ENCODE measurements at places on chromosomes 7 and 10.

GRCh38 chr7:55018361-55019190, at the start of gene EGFR:
TSS of gene EGFR (plus strand) at chr7:55019017. CDS start at chr7:55019278, 261 bp downstream.
- peak; percentile 87 for DNase-seq

DNA sequence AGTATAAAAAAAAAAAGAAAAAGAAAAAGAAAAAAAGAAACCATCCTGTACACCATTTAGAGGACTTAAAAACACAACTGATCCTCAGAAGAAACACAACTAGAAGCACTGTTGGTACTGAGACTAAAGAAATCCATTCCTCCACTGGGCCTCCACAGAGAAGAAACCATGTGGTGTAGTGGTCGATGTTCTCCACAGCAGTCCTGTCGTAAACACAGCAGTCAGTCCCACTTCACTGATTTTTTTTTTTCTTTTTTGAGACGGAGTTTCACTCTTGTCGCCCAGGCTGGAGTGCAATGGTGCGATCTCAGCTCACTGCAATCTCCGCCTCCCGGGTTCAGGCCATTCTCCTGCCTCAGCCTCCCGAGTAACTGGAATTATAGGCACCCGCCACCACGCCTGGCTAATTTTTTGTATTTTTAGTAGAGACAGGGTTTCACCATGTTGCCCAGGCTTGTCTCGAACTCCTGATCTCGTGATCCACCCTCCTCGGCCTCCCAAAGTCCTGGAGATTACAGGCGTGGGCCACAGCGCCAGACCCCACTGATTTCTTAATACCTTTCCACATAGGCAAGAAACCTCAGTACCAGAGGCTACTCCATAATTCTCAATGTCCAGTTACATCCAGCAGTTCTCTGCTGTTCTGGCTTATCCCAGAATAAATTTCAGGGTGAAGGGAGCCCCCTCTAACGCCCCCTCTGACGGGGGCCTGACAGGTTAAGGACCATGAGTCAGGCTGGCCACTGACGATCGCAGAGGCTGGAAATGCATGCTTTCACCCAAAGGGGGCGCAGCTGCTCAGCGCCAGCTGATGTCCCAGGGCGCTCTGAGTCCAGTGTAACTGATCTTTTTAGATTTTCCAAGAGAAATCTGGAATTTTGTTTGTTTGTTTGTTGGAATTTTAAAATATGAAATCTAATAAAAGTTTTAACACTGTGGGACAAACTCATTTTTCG, 24.8 kb upstream of the FFAR4 start:
- peak; percentile 59 for DNase-seq

DNA sequence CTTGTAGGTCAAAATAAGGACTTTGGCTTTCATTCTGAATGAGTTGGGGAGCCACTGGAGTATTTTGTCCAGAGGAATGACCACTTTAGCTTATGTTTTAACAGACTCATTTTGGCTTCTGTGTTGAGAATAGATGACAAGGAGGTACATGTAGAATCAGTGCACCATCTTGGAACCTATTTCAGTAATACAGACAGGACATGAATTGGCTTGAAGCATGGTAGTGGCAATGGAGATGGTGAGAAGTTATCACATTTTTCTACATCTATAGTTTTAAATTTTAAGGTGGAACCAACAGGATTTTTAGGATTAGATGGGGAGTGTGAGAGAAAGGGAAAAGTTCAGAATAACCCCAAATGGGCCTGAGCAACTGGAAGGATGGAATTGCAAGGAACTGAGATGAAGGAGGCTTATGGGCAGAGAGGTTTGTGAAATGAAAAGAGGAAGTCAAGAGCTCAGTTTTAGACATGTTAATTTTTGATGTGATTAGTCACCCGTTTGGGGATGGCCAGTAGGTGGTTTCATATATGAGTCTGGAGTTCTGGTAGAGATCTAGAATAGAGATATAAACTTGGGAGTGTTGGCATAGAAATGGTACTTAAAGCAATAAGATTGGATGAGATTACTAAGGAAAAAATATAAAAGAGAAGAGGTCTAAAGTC, 89.2 kb upstream of the JAZF1 start:
- DNase-seq, result no peak

GRCh38 chr7:157228864-157229422, 90.2 kb downstream of the UBE3C start:
- DNase-seq, result no peak

DNA sequence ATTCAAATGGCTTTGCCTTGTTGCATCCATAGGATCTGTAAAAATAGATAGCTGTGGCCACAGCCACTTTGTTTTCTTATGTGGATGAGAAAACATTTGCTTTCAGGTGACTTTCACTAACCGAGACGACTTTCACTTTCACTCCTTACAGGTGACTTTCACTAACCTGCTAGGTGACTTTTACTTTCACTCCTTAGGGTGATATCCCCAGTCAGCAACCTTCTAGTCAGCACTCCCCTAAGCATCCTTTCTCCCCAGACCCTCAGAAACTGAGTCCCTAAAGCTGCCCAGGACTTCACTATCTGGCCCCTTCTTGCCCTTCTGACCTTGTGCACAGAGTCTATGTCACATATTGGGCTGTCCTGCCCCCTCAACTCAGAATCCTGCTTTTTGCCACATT, 177.5 kb downstream of the RELN start:
- no peak for DNase-seq

DNA sequence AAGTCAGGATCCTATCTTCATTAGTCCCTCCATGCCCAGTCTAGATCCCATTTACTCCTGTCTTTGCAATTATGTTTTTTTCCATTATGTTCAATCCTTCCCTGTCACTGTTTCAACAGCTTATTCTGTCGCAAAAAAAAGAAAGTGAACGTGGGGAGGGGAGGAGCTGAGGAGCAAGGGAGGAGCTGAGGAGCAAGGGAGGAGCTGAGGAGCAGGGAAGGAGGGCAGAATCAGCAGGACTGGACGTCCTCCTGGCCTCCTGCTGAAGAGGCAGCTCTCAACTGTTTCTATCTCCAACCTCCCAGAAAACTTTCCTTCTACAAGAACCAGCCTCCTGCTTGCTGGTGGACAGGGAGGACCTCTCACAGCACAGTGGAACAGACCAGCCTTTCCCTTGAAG, 26.0 kb downstream of the LARP4B start:
- DNase-seq, result no peak

DNA sequence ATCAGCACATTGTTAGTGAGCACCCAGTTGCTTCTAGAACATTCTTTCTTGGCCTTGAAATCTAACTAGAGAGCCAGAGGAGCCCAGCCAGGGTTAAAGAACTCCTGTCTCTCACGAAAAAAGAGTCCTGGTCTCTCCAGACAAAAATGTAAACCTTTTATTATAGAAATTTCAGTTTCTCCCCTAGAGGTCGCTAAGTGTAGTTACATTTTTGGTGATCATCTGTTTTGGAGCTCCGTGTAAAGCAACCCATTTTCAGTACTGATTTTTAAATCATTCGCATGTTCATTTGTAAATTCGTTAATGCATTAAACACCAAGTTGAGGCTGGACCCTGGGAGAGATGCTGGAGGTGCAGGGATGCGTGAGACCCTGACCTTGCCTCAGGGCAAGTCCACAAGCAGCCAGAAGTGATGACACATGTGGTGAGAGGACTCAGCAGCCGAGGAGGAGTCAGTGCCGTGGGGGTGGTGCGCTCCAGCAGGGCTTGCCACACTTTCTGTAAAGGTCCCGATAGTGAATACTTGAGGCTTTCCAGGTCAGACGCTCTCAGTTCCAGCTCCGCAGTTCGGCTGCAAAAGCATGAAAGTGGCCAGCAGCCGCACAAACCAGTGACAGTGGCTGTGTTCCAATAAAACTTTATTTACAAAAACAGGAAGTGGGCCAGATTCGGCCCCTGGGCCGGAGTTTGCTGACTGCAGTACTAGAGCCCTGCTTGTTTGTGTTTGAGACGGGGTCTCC, 578.6 kb upstream of the FOXK1 start:
- no peak for DNase-seq

DNA sequence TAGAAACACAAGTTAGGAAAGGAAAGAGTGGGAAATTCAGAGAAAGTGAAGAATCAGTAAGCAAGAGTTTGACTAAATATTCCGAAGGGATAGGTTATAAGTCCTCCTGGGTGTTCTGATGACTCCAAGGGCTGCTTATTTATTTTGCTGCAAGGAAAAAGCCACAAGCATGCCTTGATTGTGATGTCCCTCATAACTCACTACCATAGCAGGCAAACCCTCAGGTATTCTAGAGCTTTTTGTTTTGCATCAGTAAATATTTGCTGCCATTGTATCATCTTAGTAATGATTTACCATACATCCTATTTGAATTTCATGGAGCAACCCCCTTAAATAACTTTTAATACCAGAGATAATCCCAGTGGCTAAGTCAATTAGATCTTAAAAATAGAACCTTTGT, 688.1 kb downstream of the SUGCT start:
- no peak for DNase-seq

- no peak for DNase-seq
Measured at GRCh38 chr7:123285076-123285700, 85.4 kb upstream of the SLC13A1 start.

DNA sequence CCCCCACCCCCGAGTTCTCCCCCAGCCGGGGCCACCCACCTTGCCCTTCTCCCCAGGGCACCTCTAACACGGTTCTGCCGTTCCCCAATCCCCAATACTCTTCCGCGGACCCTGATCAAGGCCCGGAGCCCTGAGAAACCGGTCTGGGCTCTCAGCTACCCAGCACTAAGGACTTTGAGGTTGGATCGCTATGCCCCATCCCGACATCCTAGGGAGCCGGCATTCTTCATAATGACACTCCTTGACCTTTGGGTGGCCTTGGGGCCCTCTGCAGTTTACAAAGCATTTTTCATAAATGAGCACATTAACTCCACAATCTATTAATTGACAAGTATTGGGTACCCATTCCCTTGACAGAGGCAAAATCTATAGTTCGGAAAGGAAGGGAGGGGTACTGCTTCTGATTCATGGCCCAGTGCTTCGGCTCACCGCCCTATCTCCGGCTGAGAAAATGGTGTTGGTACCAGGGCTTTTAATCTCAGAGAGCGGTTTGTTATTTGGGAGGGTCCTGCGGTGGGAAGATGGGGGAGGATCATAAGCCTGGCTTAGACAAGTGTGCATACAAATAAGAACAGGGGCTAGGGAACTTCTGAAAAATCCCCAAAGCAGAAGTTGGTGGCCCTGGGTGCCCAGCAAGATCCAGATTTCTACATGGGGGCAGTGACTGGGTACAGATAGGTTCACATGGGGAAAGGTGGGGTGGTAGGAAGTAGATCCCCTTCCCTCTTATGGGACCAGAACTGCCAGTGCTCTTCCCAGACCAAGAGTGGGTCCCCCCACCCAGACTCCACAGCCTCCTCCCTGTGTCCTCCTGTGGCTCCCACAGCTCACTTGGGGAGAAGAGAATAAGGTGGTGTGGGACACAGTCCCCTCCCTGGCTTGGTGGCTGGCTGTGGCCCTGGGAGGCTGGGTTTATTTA, 3.2 kb downstream of the IMPDH1 start:
- no peak for DNase-seq

DNA sequence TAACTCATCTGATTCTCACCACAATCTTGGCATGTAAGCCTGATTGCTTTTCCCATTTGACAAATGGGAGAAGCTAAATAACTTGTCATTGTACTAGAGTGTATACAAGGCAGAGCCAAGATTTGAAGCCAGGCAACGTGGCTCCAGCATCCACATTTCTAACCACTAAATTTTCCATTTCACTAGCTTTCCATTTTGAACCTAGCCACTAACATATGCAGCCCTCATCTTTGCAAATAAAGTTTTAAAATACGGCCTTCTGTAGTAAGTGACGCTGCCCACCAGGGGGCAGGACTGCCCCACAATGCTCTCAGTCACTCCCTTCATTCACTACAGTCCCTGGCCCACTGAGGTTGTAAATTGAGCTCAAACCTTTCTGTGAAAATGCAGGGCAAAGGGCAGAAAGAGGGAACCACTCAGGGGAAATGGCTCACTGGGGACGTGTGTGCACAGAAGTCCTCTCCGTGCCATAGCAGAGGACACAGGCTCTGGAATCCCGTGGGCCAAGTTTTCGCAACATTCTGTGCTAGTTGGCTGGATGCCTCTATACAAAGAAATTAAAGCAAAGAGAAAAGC, 315.7 kb downstream of the TNS3 start:
- DNase-seq, result peak; percentile 86

DNA sequence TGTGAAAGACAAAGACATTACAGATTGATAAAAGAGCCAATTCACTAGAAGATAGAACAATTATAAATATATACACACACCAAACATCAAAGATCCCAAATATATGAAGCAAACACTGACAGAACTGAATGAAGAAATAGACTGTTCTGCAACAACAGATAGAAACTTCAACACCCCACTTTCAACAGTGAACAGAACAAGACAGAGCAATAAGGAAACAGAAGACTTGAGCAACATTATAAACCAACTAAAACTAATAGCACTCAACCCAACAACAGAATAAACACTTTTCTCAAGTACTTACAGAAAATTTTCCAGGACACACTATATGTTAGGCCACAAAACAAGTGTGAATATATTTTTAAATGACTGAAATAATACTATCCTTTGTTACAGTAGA, 10.9 kb downstream of the CDCA7L start:
- no peak for DNase-seq

DNA sequence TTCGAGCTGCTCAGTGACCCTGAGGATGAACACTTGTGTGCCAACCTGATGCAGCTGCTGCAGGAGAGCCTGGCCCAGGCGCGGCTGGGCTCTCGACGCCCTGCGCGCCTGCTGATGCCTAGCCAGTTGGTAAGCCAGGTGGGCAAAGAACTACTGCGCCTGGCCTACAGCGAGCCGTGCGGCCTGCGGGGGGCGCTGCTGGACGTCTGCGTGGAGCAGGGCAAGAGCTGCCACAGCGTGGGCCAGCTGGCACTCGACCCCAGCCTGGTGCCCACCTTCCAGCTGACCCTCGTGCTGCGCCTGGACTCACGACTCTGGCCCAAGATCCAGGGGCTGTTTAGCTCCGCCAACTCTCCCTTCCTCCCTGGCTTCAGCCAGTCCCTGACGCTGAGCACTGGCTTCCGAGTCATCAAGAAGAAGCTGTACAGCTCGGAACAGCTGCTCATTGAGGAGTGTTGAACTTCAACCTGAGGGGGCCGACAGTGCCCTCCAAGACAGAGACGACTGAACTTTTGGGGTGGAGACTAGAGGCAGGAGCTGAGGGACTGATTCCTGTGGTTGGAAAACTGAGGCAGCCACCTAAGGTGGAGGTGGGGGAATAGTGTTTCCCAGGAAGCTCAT, 1.1 kb downstream of the DDIT4 start:
- peak; percentile 83 for DNase-seq

GRCh38 chr10:98795467-98795866, 348.7 kb upstream of the HPS1 start:
- DNase-seq, result no peak

- DNase-seq, result no peak
Measured at GRCh38 chr10:69202332-69202731, 17.8 kb upstream of the HKDC1 start.

GRCh38 chr7:148964483-148965267, 63.6 kb downstream of the PDIA4 start:
- no peak for DNase-seq

Data from right forelimb (tissue), 1 donor.